ENCODE measurements at places on chromosomes 12 and 14.

DNA sequence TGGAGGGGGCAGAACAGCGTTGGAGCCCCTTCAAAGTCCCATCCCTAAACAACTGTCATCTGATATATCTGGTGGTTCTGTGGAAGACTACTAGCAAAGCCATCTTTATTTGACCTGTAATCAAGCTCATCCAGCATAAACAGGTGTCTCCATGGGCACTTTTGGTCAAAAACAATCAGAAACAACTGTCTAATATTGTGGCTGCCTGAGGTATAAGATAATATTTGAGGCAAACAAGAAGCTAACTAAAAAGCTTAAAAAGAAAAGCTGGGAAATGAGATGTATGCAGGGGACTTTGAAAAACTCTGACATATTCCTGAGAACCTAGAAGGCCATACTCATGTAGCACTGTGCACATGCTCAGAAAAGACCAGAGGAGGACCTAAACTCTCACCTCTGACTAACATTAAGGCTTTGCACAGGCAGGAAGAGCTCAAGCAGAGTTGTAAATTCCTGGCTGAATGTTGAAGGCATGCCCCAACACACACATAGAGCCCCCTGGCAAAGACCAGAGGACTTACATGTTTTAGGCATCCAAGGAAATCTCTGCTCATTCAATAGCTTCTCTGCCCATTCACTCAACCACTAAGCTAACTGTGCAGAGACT lies 27.2 kb upstream of the AP4S1 start:
- DNase-seq: no peak

DNA sequence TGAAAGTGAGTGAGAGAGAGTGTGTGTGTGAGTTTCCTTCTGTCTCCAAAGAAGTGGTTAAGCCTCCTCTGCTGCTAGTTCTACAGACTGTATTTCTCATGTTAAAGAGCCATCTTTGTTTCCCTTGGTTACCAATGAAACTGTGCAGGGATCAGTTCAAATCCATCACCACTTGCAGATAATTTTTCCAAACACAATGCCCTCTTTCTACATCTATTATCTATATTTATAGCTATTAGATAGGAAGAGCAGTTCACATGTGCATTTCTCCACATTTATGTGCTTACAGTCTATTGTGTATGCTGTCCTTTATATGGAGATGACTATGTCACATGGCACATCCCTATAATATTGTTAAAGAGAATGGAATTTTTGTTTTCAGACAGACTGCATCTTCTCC lies 2.2 kb upstream of the DAAM1 start:
- DNase-seq: no peak

- DNase-seq: no peak
These were observed at the start of gene TMEM117 for GRCh38 chr12:43835656-43836474. Gene TMEM117, plus strand, starts transcription at chr12:43836081.

GRCh38 chr12:11568155-11568761 lies 81.2 kb upstream of the ETV6 start:
- no peak for DNase-seq

DNA sequence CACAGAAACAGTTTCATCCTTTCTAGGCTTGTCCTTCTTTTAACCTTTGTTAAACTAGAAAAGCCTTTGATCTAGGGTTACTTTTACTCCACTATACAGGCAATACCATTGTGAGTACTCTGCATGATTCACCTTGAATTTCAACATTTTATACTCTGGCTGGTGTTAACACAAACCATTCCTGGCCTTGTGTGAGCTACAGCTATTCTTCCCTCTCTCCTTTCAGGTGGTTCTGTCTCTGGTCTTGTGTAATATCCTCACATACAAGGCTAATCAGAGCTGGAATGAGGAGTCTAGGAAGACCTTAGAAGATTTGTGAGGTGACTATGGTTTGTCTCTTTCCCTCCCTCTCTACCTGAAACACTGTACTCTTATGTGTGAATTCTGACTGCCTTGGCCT lies 837.4 kb upstream of the USP15 start:
- DNase-seq: no peak

DNA sequence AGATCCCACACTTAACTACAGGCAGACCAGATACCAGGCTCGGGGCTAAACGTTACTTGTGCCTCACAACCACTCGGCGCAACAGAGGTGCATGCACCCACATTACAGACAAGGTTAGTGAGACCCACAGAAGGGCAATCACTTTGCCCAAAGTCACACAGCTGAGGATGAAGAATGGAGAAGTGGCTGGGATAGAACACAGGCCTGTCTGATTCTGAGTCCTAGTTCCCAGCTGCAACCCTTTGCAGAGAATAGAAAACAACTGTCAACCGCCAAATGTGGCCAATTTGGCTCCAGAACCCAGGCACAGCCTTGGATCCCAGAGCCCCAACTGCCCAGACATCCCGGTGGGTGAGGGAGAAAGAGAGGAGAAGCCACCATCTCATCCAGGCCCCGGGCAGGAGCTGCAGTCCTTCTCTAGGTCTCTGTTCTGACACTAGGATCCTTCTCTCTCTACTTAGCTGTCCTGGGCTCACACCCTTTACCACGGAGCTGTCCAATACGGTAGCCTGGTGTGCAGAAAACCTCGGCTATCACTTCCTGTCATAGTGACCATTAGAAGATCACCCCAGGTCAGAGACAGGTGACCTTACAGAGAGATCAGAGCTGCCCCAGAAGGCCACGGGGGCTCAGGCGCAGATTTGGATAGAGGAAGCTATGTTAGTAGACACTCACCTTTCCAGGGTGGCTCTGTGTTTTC lies 59.1 kb downstream of the FAM222A start:
- no peak for DNase-seq

DNA sequence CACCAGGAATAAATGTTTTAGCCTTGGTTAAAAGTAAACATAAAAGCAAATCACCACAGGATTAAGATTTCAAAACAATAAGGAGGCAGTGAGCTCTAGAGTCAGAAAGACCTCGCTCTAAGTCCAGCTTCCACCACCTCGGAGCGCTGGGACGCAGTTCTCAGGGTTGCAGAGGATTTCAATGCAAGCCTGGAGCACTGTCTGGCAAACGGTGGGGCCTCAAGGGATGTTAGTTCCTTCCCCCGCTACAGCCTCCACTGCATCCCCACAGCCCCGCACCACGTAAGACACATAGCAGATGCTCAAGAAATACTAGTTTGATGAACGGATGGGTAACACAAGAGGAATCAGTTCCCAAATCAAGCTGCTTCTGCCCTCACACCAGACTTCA lies 39.3 kb upstream of the TMCC3 start:
- no peak for DNase-seq

- no peak for DNase-seq
These were observed 57.1 kb downstream of the FBXO34 start for GRCh38 chr14:55328317-55328716.

All from DMS153 (cell line).